ENCODE measurements at places on chromosomes 2 and 18. TPM values are rescaled to one million over a fixed set of nuclear protein-coding genes. Genes with fewer than 3 reads are reported as not detected.

Gene PLGLB1
- 17.9 TPM for polyA plus RNA-seq

DNA sequence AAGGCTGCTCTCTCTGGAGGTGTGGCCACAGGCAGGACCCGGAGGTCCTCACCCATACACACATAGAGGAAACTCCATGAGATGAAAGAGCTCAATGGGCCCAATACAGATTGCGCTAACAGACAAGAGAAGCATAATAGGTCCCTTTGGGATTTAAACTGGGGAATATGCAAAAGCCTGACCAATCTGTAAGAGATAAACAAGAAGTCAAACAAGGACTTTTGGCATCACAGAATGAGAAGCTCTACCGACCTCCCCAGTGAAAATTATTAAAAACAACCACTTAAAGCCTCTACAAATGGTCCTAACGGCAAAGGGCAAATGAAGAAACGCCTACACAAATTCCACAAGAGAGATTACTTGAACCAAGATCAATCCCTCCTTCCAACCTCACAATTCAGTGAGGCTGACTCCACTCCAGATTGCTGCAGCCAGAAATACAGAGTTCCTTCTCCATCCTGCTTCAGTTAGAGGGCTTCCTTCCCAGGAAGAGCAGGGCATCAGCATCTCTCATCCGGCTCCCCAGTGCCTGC lies 10.8 kb downstream of the IWS1 start:
- DNase-seq = no peak

DNA sequence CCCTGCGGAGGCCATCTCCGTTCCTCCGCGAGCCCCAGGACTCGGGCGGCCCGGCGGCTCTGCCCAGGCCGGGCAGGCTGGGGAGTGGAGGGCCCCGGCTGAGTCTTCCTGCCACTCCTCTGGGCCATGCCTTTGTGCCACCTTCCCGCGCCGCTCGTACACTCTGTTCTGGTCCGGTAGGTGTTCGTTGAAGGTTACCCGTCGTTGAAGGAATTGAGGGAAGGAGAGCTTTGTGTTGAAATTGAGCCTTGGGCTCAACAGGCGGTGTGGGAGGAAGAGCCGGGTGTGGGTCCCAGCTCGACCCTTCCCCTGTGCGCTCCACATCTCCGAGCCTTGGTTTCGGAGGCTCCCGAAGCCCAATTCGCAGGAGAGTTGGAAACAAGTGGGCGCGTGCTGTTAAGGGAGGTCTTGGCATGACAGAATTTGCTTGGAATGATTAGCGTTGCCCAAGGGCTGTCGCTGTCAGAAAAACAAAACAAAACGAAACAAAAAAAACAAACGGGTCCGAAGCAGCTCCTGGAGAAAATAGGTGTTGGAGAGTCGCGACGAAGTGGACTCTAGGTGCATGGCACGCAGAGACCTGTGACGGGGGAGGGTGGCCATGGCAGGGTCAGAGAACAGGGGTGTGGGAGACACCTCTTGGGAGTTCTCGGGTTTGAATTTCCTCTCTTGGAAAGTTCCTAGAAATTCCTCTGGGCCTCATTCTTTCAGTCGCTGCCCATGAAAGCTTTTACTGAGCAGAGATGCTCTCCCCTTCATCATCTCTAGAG lies 1.2 kb upstream of the MZT2A start:
- DNase-seq = no peak

DNA sequence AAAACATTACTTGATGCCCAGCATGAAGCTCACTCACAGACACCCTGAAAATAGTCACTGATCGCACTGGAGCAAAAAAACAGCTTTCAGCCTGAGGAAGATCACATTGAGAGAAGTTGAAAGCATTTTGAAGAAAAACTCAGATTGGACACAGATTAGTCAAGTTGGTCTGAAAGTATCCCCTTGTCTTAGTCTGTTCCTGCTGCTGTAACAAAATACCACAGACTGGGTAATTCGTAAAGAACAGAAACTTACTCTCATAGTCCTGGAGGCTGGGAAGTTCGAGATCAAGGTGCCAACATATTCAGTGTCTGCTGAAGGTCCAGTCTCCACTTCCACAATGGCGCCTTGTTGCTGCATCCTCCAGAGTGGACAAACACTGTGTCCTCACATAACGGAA lies 14.2 kb upstream of the NDUFV2 start:
- DNase-seq = no peak

Gene TEX44
- polyA plus RNA-seq = not detected

GRCh38 chr2:207790898-207791297 lies 21.2 kb upstream of the FZD5 start:
- no peak for DNase-seq

Gene ABCG5
- 0.40 TPM for polyA plus RNA-seq

Gene TMEM17
- 4.8 TPM for polyA plus RNA-seq

DNA sequence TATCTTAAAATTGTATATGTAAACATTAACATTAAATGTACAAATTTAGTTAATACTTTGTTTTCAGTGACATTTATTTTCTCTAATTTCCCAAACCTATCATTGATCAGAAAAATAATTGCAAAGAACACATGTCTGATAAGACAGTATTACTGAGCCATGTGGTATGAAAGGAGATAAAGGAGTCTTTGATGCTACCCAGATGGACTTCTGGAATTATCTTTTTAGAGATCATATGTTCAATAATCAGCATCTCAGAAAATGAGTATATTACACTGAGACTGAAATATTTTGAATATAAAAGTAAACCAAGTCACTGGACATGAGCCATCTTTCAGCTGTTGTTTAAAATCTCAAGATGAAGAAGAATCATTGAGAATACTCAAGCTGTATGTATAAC lies 153.3 kb downstream of the PHLPP1 start:
- no peak for DNase-seq

DNA sequence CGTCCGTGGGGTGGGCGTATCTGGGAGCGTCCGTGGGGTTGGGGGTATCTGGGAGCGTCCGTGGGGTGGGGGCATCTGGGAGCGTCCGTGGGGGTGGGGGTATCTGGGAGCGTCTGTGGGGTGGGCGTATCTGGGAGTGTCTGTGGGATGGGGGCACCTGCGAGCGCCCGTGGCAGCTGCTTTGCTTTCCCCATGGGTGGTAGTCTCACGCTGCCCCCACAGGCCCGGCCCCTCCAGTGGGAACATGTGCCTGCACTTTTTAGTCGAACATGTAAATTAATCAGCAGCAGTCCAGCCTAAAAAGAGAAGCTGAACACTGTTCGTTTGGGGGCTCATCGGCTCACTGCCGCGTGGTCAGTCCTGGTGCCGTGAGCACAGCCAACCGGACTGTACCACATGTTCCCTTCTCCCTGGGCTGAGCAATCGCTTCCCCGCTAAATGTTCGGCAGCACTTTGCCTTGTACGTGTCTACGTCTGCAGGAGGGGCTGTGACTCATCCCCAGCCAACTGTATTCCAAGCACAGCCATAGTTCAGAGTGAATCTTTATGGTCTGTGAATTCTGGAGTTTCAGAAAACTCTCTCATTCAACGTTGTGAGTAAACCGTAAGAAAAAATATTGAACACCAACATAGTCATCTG lies 271.5 kb downstream of the AGAP1 start:
- no peak for DNase-seq

DNA sequence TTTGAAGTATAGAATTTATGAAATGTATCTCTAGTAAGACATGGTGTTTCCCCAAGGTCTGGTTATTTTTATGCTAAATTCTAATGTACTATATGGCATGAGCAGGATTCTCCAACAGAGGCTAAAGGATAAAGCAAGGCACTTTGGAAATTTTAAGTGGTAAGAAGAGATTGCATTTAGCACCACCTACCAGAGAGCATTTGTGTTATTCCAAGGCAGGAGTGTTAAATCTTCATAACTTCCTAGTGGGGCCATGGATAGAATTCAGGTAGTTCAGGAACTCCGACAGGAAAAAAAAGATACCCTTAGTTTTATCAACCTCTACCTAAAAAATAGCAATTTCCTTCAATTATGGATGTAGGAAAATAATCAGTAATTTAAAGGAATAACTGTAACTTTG lies 497.4 kb upstream of the CRIM1 start:
- DNase-seq = no peak

- DNase-seq = peak; percentile 40
Measured at GRCh38 chr2:48714245-48714644, 41.3 kb downstream of the LHCGR start.

Gene NEB
- polyA plus RNA-seq = 7.4 TPM

- no peak for DNase-seq
Measured at GRCh38 chr2:84209941-84210340, 249.1 kb downstream of the SUCLG1 start.

- no peak for DNase-seq
Measured at GRCh38 chr2:105117565-105117964, 79.7 kb downstream of the MRPS9 start.

Gene TMEM178A
- polyA plus RNA-seq = 11.1 TPM

DNA sequence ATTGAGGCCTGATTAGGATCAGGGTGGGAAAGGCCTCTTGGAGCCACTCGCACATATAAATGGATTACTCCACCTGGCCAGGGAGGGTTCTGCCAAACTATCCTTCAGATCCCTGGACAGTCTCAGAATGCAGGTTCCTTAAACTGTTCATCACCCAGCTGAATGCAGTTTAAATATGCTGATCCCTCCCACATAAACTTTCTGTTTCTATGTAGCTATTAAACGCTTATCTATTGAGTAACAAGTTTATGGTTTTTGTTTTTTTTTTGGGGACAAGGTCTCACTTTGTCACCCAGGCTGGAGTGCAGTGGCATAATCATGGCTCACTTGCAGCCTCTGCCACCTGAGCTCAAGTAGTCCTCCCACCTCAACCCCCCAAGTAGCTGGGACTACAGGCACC lies 1.9 kb downstream of the CAD start:
- DNase-seq = no peak

- no peak for DNase-seq
Measured at GRCh38 chr2:97675430-97676113, 6.1 kb downstream of the C2orf92 start.

GRCh38 chr18:62442391-62442790 lies 80.4 kb upstream of the ZCCHC2 start:
- DNase-seq = no peak

Gene ASAP2
- polyA plus RNA-seq = 41.4 TPM

DNA sequence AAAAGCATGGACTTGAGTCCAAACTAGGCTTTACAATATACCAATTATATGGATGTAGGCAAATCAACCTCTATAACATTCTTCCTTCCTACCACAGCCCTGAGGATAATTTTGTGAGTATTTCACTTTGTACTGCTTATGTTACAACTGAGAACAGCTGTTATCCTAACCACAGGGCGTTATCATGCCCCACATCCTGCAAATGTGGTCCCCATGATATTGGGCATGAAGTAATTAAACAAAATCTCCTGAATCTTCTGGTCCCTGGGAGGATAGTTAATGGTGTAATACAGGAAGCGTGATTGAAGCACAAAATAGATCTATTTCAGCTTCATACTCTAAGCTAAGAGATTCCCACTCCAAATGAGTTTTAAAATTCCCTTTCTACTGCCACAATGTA lies 223.6 kb downstream of the CDH20 start:
- DNase-seq = no peak

- peak; percentile 87 for DNase-seq
Measured at GRCh38 chr2:144519934-144520731, at the start of gene ZEB2. Gene ZEB2, minus strand, starts transcription at chr2:144520119. Its CDS starts 2,769 bp downstream, at chr2:144517350.

Gene PSMA8
- polyA plus RNA-seq = not detected

GRCh38 chr18:79637921-79638909 lies 41.4 kb upstream of the CTDP1 start:
- DNase-seq = no peak

Gene IL36G
- 0.23 TPM for polyA plus RNA-seq

Gene FAP
- polyA plus RNA-seq = 19.7 TPM

Gene SAG
- polyA plus RNA-seq = 0.24 TPM
